ENCODE measurements at places on chromosomes 12 and 14.
A peak's percentile ranks its signal among the peaks of the same experiment; 100 is the strongest.

GRCh38 chr12:94158666-94159065 is 10.3 kb downstream of the PLXNC1 start:
- DNase-seq: no peak

- DNase-seq: peak; percentile 59
Measured at GRCh38 chr14:101965181-101965544, 790 bp downstream of the DYNC1H1 start.

- no peak for DNase-seq
Measured at GRCh38 chr14:23409966-23410635, 2.0 kb upstream of the MYH6 start.

DNA sequence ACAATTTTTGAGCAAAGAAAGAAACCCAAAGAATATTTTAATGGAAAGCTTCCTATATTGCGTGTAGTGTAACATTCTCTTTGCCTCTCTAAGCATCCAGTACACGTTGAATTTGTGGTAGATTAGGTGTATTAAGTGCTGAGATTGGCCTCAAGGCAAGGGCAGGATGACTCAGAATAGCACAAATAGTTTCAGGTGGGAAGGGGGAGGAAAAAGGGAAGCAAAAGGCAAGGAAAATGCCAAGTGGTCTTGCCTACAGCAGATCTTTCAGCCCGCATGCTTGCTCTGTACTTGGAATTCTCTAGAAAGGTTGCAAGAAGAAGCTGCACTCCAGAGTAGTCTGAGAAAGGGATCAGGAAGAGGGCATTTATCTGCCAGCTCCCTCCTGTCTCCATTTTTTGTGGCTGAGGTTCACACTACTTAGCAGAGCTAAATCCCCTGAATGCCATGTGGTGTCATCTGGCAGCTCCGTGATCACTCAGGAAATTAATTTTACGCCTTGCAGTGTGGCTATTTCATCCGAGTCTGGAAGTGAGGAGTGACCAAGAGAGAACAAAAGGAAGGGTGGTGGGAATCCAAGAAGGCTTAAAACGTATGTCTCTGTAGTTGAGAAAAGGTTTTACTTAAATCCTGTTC is 28.5 kb downstream of the CDKN1B start:
- DNase-seq: no peak

DNA sequence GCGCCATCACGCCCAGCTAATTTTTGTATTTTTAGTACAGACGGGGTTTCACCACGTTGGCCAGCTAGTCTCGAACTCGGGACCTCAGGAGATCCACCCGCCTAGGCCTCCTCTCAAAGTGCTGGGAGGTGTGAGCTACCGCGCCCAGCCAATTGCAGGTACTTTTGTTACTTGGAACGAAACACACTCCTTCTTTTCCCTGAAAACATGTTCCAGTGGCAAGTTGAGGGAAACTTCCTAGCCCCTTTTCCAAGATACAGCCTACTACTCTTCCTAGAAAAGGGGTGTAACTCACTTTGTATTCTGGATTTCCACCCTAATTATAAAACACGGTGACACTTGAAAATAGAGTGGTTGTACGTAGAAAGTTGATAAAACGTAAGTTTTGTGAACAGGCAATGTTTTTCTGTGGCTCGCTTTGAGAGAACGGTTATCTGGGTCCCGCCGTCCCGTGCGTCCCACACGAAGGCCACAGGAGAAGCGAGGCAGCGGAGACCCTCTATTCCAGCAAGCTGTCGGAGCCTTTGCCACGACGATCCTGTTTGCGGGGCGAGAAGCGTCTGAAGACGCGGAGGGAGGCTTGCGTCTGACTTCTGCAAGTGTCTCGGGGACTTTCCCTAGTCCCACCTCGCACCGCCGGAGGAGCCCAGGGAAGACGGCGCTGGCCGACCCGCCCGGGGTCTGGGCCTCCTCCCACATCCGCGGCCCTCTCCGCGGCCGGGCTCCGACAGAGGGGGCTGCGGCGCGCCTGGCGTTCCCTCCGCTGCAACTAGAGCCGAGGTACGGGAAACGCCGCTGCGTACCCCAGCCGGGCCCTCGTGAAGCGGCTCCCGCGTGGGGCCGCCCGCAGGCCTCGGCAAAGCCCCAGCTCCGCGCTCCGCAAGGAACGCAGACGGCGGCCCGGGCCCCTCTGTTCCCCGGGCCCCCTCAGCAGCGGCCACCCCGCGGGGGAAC is 745 bp downstream of the CDCA4 start:
- DNase-seq: no peak

- peak; percentile 87 for DNase-seq
Measured at GRCh38 chr12:53299454-53300180, at the start of gene MYG1. MYG1 (plus strand) TSS chr12:53299695; CDS start chr12:53299738, 43 bp downstream.

- no peak for DNase-seq
Measured at GRCh38 chr14:35940291-35940690, 114.2 kb downstream of the BRMS1L start.

DNA sequence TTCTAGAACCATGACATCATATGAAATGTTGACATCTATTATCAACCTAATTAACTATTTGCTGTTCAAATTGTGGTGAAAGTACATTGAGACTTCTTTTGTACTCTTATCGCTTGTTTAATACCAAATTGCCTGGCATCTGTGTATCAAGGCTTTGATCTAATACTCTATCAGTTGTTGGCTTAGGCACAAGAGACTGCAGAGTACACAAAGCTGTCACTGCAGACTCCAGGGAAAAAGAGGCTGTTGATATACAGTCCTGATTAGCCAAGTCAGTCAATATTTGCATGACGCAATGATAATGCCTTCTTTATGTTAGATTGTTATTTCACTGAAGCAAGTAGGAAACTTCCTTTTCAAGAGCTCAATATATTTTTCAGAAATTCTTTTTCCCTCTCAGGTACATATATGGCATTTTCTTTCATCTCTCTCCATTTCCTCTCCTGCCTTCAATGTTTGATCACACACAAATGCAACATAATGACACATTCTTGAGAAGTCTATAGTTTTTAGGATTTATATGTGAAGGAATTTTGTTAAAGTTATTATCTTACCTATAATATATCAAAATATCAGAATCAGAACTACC is 32.3 kb upstream of the PTCSC3 start:
- no peak for DNase-seq

DNA sequence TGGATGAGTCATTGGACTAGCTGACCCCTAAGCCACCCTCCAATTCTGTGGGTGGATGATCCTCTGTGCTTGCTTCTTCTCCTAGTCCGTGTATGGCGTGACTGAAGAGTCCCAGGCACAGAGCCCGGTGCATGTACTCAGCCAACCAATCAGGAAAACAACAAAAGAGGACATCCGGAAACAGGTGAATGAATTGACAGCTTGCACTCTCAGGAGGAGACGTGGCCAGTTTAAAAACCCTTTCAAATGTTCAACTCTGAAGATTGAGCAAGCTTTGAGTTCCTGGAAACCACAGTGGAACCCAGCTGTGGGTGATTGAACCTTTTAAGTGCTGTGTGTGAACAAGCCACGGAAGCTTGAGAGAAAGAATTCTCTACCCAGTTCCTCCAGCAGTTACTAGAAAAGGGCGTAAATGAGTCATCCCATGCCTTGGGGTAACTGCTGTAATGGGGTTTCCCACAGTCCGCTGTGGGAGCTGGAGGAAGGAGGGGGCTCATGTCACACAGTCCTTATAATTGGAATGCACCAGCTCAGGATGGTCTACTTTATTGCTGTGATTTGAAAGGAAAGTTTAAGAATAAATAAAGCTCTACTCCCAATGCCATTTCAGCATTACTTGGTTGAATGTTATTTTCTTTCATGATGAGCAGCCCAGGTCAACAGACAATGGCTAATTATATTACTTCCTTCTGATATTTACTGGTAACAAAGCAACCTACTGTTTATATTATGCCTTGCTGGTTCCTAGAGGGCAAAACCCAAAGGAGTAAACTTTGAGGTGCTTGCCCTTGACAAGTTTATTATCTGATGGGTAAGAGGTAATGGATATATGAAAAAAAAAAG is 417.0 kb downstream of the DPF3 start:
- peak; percentile 94 for DNase-seq

GRCh38 chr14:25537846-25538455 is 488.0 kb upstream of the STXBP6 start:
- no peak for DNase-seq

- no peak for DNase-seq
Measured at GRCh38 chr14:99671235-99672224, 12.6 kb upstream of the CYP46A1 start.

GRCh38 chr12:25072906-25073650 is 121.9 kb downstream of the DNAI7 start:
- DNase-seq: no peak

DNA sequence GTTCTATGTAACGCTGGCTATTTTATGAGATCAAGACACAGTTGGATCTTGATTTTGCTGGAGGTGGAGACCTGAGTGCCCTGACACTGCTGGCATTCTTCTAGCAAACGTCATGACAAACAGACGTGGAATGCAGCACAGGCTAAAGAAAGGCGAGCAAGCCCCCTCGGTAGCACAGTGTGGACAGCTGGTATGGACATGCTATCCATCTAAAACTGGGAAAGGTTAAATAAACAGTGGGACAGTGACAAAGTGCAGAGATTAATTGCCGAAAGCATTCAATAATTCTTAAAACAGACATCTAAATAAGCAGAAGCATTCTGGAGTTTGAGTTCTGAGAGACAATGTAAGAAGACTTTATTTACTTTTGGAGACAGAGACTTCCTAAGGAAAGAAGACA is 237.2 kb downstream of the FBXL14 start:
- DNase-seq: peak; percentile 87

DNA sequence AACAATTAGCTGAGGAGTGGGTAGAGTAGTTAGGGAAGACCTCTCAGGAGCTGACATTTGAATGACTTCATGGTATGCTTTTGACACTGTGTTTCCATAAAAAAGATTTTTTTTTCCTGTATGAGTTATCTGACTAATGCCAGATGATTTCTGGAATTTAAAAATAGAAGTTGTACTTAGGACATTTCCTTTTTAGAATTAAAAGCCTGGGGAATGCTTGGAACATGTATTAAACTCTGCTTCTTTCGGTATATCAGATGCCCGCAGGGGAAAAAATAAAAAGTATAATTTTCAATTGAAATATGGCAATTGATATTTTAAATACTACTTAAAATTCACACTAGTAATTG is 41.1 kb downstream of the BRMS1L start:
- DNase-seq: peak; percentile 8

DNA sequence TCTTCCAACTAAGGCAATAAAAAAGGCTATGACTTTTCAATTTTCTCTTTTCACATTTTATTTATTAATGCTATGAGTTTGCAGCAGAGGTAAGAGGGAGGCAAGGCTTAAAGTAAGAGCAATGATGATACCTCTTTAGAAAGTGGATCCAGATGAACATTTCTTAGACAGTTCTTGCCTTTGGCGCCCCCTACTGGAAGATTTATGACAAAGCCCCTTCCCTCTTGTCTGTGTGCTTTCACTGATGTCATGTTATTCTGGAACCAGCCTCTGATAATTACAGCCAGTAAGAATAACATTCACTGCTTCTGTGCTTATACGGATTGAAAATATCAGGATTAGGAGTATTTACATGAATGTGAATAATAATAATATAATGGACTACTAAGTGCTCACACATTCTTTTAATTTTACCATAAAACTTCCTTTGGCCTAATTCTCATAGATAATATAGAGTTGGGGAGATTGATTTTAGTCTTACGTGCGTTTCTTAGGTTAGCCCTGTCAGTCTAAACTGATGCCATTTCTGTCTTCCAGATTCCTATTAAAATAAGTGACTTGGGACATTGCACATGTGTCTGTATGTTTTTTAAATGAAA is 1929.9 kb upstream of the SEL1L start:
- peak; percentile 74 for DNase-seq

DNA sequence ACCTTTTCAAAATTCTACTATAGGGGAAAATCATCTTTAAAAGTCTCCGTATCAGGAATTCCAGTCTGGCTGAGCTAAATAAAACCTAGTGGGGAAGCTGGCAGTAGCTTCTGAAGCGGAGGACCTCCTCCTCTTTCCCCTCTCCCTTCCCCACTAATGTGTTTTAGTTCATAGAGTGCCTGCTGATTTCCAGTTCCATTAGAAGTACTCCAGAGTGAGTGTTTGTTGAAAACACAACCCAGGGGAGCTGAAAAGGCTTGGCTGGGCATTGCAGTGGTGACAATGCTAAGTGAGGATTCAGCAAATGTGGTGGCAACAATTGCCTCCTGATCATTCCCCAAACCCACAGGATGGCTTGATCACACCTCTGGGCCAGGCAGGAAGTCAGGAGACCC is 144.2 kb upstream of the FRMD6 start:
- DNase-seq: no peak

- DNase-seq: peak; percentile 15
Measured at GRCh38 chr14:59897757-59898383, 22.1 kb upstream of the LRRC9 start.

- no peak for DNase-seq
Measured at GRCh38 chr12:25702553-25702952, 149.5 kb upstream of the LMNTD1 start.

GRCh38 chr14:104343690-104344640 is 205.6 kb downstream of the KIF26A start:
- DNase-seq: no peak

- DNase-seq: peak; percentile 64
Measured at GRCh38 chr14:33676135-33676566, 274.7 kb downstream of the EGLN3 start.

GRCh38 chr12:66280561-66280960 is 21.7 kb upstream of the HELB start:
- no peak for DNase-seq

- DNase-seq: no peak
Measured at GRCh38 chr14:50600849-50601248, 40.9 kb downstream of the ATL1 start.

- peak; percentile 40 for DNase-seq
Measured at GRCh38 chr12:123270214-123271000, 1.2 kb downstream of the CDK2AP1 start.

DNA sequence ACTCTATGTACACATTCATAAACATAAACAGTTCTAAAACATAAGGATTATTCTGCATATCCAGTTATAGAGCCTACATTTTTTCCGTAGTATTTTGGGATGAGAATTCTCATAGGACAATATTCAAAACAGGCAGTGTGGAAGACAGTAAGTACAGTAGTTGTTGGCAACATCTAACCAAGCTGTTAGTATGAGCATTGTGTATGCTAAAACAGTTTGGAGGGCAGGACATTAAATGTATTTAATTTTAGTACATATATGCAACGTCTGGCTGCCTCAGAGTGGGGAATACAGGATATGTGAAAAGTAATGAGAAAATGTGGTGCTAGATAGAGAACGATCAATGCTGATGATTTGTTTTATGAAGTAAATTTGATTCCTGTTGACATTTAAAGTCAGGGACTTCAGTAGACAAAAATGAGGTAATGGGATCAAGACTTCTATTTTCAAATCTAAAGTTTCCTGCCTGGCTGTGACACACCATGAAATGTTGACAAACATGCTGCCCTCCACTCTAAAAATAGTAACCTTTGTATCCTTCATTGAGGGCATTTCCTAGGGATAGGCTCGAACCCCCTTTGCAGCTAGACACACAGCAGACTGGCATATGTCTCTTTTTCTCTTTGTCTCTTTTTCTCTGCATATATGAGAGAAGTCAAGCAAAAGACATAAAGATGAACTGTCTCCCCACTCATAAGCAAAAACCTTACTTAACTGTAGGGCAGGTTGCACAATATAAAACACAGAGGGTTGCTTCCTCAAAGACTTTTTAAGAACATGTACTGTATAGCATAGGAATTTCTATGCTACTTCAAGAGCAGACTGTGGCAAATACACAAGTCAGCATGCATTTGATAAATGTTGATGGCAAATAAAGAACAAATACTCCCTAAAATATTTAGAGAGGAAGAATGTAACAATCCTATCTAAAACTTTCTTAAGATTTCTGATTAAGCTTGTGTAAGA is 75.5 kb upstream of the GTF2A1 start:
- DNase-seq: no peak

GRCh38 chr12:115166698-115167315 is 482.8 kb upstream of the TBX3 start:
- peak; percentile 53 for DNase-seq

GRCh38 chr14:75156901-75157300 is 19.5 kb downstream of the TMED10 start:
- no peak for DNase-seq

Measured in EL (cell line).